ENCODE measurements at places on chromosomes 3 and 15.

DNA sequence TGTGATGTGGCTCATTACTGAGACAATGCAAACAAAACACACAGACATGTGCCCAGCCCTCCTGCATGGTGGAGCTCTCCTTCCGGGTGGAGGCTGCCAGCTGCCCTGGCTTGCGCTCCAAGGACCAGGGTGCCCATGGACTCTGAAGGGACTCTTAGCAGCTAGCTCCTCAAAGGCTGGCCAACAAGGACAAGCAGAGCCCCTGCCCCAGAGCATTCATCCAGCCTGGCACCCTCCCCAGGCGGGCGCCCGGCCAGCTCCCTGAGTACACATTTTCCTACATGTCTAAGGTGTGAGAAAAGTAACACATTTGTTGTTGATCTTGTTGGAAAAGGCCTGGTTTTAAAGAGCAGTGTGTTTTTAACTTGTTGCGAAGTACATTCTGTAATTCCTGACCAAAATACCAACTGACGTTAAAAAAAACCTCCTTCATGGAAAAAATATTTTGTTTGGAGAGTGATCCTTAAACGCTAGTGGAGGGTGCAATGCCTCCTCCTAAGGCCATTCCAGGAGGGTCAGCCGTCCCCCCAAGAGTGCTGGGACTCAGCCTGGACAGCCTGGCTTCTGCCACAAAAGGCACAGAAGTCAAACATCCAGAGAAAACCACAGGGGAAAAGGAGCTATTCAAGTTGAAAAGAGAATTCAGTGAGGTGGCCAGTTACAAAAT, 86.9 kb downstream of the KLF15 start:
- DNase-seq, result no peak

- DNase-seq, result no peak
Measured at GRCh38 chr3:144622845-144623244, 651.2 kb downstream of the DIPK2A start.

DNA sequence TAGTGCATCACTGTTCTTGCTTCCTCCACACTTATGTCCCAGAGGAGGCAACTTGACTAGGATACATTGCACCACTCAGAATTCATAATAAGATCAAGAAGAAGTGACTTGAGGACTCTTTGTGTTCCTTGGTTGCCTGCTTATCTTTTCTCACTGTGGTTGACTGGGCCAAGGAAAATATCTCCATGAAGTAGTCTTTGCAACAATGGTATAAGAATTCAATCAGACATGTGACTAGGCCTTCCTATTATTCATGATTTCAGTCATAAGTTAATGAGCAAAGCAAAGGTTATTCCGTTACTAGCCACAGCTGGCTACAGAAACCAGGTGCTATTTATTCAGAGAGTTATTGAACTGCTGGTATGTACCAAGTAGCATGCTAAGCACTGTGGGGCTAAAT, 359.3 kb downstream of the RORA start:
- no peak for DNase-seq

- no peak for DNase-seq
Measured at GRCh38 chr3:184498986-184499606, 62.5 kb upstream of the EPHB3 start.

- no peak for DNase-seq
Measured at GRCh38 chr15:38670128-38671005, 105.8 kb upstream of the RASGRP1 start.

- no peak for DNase-seq
Measured at GRCh38 chr3:97689111-97689510, 75.4 kb upstream of the ARL6 start.

All from NCI-H1436 (cell line).